ENCODE measurements at places on chromosomes 2 and 18. TPM values are rescaled to one million over a fixed set of nuclear protein-coding genes. Genes with fewer than 3 reads are reported as not detected.

DNA sequence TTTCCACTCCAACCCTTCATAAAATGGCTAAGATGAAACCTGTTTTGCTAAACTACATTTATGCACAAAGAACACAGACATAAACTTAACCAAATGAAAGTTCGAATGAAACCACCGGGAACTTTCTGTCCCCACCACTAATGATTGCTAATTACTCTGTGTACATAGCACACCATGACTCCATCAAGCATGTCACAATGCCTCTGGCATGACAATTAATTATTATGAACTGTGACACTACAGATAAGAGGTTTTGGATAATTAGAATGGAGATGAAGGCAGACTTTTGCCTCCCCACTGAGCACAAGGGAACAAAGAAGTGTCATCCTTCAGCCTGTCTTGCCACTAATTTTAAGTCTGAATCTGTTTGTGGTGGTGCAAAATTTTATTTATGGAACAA is 1.5 kb downstream of the DAPL1 start:
- no peaks in the 10 kb centered on the region for H3K36me3 ChIP-seq
- no peak for DNase-seq
- peaks cover 2% of the 10 kb centered on the region for H3K27me3 ChIP-seq
- no peak overlapping the region for H3K27ac ChIP-seq
- H3K4me3 ChIP-seq, result no peak overlapping the region

DNA sequence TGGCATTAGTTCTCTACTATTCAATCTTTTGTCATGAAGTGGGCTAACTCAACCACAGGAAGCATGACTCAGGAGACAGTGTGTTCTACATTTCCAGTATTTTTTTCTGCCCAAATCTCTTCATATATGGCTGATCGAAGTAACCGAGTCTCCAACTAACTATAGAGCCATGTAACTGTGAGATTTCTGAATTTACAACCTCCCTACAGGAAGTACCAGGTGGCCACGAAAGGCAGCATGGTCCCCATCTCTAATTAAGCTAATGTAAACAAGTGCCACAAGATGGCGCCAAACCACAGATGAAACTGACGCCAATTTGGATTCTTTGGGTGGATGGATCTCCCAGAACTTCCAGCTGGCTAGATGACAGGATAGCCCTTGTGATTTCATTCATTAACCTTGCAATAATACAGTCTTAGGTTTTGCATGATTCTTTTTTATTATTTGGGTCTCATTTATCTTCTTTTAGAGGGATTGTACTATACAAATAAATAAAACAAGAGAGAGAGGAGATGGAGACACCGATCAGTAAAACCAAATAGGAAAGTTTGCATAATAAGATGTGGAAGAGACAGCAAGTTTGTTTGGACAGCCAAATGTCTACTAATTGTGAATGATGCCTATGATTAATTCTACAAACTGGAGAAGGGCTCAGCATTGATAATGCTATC is 18.3 kb upstream of the ARHGAP15 start:
- H3K36me3 ChIP-seq, result no peaks in the 10 kb centered on the region
- peak; percentile 84 for DNase-seq
- peak overlapping the region; percentile 51 for H3K4me3 ChIP-seq
- H3K27me3 ChIP-seq, result no peaks in the 10 kb centered on the region

DNA sequence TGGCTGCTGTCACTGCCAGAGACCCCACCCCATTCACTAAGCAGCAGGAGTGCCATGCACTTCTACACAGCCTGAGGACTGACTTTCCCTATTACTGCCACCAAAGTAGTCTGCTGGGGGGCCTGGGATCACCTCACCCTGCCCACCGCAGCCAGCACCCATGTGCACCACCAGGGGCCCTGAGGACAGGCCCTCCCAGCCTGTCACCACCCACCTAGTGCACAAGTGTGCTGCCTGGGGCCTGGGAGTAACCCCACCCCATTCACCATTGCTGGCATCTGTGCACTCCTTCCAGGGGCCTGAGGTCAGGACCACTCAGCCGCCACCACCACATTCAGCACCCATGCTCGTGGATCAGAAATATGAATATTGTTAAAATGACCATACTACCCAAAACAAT is 247.8 kb upstream of the NCKAP5 start:
- H3K4me1 ChIP-seq, result no peaks in the 10 kb centered on the region
- no peak overlapping the region for H3K27ac ChIP-seq
- H3K4me3 ChIP-seq, result no peak overlapping the region
- H3K36me3 ChIP-seq, result no peaks in the 10 kb centered on the region

The LIMS3 gene
- 2.9 TPM for polyA plus RNA-seq

The PSMA8 gene
- 0.73 TPM for polyA plus RNA-seq

- H3K36me3 ChIP-seq, result no peaks in the 10 kb centered on the region
- no peak for DNase-seq
- H3K4me3 ChIP-seq, result no peak overlapping the region
- no peaks in the 10 kb centered on the region for H3K27me3 ChIP-seq
Measured at GRCh38 chr2:37773371-37774130, 102.1 kb upstream of the CDC42EP3 start.

DNA sequence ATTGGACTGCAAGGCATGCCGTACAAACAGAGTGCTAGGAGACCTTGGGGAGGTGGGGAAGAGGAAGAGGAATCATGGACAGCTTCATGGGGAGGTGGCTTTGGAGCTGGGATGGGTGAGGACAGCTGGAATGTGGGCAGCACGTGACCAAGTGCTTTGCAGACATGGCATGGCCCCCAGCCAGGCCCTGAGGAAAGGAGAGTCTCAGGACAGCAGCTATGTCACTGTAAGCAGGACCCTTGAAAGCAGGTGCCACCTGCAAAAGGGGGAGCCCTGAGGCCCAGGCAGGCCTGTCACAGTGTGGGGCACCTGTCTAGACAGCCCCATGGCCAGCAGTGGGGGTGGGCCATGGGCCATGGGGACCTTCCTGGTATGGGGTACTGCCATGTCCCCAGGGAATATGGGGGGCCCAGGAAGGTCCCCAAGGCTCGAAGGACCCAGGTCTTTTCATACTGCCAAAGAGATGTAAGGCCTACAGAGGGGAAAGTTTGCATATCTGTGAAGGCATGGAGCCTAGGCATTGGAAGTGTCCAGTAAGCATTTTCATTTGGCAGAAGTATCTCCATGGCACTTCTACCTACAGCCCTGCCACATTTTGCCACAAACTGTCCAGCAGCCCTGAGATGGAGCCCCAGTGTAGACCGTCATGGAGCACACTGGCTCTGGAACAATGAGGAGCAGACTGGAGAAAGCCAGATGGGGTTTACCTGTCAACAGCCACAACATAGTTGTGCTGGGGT is 9.9 kb downstream of the PAX8 start:
- H3K27ac ChIP-seq, result no peak overlapping the region
- no peak for DNase-seq
- H3K36me3 ChIP-seq, result peaks cover 2% of the 10 kb centered on the region
- H3K27me3 ChIP-seq, result peaks cover 8% of the 10 kb centered on the region

The LMAN2L gene
- polyA plus RNA-seq, result 22.7 TPM

DNA sequence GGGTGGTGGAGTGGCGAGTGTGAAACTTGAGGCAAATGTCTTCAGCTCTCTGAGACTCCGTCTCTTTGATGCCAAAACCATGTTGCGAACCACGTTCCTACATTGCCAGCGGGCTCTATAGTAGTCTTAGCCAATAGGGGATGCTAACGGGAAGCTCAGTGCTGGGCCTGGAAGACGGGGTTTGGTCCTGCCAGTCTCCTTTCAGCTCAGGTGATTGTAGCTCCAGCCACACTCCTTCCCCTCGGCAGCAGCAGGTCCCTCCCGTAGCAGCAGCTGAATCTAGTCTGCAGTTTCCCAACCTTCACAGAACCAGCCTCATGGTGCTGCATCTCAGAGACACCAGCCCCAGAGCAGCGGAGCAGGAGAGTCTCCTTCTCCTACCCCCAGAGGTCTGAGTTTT is 109.7 kb downstream of the TFCP2L1 start:
- no peak overlapping the region for H3K4me3 ChIP-seq
- no peaks in the 10 kb centered on the region for H3K27me3 ChIP-seq
- H3K36me3 ChIP-seq, result no peaks in the 10 kb centered on the region
- H3K27ac ChIP-seq, result no peak overlapping the region

The CXCR2 gene
- polyA plus RNA-seq, result not detected

GRCh38 chr2:142944721-142945120 is 67.3 kb downstream of the KYNU start:
- peaks cover 2% of the 10 kb centered on the region for H3K27me3 ChIP-seq
- H3K27ac ChIP-seq, result no peak overlapping the region
- H3K4me1 ChIP-seq, result no peaks in the 10 kb centered on the region
- no peaks in the 10 kb centered on the region for H3K36me3 ChIP-seq
- H3K4me3 ChIP-seq, result no peak overlapping the region

GRCh38 chr2:200640901-200641300 is 55.1 kb downstream of the AOX1 start:
- no peak overlapping the region for H3K27ac ChIP-seq
- DNase-seq, result no peak
- no peaks in the 10 kb centered on the region for H3K36me3 ChIP-seq
- H3K4me3 ChIP-seq, result no peak overlapping the region

GRCh38 chr18:22538426-22538825 is 120.7 kb upstream of the CTAGE1 start:
- H3K27me3 ChIP-seq, result no peaks in the 10 kb centered on the region
- no peak overlapping the region for H3K4me3 ChIP-seq
- H3K4me1 ChIP-seq, result no peaks in the 10 kb centered on the region
- H3K27ac ChIP-seq, result no peak overlapping the region
- H3K36me3 ChIP-seq, result no peaks in the 10 kb centered on the region

The FTCDNL1 gene
- 0.56 TPM for polyA plus RNA-seq

- H3K27ac ChIP-seq, result no peak overlapping the region
- H3K4me3 ChIP-seq, result no peak overlapping the region
- no peak for DNase-seq
- peaks cover 2% of the 10 kb centered on the region for H3K27me3 ChIP-seq
- no peaks in the 10 kb centered on the region for H3K36me3 ChIP-seq
- H3K4me1 ChIP-seq, result no peaks in the 10 kb centered on the region
Measured at GRCh38 chr2:144606466-144607095, 86.7 kb upstream of the ZEB2 start.

- DNase-seq, result no peak
- H3K27ac ChIP-seq, result no peak overlapping the region
- no peaks in the 10 kb centered on the region for H3K27me3 ChIP-seq
Measured at GRCh38 chr2:117958186-117958585, 55.7 kb downstream of the CCDC93 start.

DNA sequence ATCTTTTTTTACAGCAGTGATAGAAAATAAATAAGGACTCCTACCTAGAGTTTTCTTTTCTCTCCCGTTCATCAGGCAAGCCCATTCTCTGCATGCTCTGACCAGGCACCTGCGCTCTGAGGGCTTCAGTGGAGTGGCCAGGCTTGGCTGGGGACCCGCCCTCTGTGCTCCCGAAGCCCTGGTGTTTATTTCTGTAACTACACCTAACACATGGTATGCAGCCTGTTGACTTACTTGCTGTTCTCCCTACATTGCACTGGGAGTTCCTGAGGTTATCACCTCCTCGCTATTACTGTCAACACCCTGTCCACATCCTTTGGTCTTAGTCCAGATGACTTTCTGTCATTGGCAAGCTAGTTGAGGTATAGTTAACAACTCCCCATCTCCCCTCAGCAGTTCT is 317.7 kb downstream of the LPIN1 start:
- no peaks in the 10 kb centered on the region for H3K4me1 ChIP-seq
- no peaks in the 10 kb centered on the region for H3K36me3 ChIP-seq
- H3K4me3 ChIP-seq, result no peak overlapping the region
- H3K27me3 ChIP-seq, result peaks cover 2% of the 10 kb centered on the region
- H3K27ac ChIP-seq, result no peak overlapping the region

The PDE1A gene
- not detected for polyA plus RNA-seq

DNA sequence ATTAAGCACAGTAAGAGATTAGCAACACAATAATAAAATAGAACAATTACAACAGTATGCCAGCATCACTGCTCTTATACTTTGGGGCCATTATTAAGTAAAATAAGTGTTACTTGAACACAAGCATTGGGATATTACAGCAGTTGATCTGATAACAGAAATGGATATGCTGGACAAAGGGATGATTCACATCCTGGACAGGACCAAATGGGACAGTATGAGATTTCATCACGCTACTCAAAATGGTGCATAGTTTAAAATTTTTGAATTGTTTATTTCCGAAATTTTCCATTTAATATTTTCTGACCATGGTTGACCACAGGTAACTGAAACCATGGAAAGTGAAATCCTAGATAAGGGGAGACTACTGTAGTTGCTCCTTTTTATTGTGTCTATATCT is 138.2 kb downstream of the UBR3 start:
- H3K36me3 ChIP-seq, result peaks cover 32% of the 10 kb centered on the region
- DNase-seq, result no peak
- no peaks in the 10 kb centered on the region for H3K27me3 ChIP-seq
- H3K4me3 ChIP-seq, result no peak overlapping the region
- no peak overlapping the region for H3K27ac ChIP-seq

The CYP27C1 gene
- not detected for polyA plus RNA-seq

DNA sequence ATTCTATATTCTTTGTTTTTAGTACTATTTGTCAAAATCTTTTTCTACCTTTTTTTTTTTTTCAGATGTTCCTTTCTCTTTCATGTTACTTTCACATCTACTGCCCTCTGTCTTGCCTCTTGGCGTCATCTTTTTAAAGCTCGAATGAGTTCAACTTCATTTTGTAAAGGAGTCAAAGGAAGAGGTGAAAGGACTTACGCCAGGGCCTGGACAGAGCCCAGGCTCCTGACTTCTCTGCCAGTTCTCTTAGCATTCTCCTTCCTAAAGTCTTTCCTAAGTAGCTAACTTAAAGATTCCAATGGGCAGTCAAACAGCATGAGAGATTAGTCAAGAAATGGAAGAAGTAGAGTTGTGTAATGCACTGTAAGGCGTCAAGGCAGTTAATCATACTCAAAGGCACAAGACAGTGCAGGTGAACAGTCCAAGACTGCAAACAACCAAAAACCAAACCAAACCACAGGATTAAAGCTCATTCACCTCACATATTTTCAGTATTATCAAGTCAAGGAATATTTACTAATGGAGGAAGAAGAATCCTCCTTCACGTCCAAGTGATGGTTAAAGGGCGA is 301.7 kb downstream of the TCF4 start:
- H3K4me3 ChIP-seq, result no peak overlapping the region
- H3K36me3 ChIP-seq, result no peaks in the 10 kb centered on the region
- no peaks in the 10 kb centered on the region for H3K27me3 ChIP-seq
- no peak overlapping the region for H3K27ac ChIP-seq
- no peaks in the 10 kb centered on the region for H3K4me1 ChIP-seq

GRCh38 chr2:60068755-60069154 is 484.7 kb downstream of the BCL11A start:
- no peaks in the 10 kb centered on the region for H3K36me3 ChIP-seq
- no peak overlapping the region for H3K27ac ChIP-seq
- H3K4me3 ChIP-seq, result no peak overlapping the region
- no peaks in the 10 kb centered on the region for H3K4me1 ChIP-seq
- H3K27me3 ChIP-seq, result no peaks in the 10 kb centered on the region

DNA sequence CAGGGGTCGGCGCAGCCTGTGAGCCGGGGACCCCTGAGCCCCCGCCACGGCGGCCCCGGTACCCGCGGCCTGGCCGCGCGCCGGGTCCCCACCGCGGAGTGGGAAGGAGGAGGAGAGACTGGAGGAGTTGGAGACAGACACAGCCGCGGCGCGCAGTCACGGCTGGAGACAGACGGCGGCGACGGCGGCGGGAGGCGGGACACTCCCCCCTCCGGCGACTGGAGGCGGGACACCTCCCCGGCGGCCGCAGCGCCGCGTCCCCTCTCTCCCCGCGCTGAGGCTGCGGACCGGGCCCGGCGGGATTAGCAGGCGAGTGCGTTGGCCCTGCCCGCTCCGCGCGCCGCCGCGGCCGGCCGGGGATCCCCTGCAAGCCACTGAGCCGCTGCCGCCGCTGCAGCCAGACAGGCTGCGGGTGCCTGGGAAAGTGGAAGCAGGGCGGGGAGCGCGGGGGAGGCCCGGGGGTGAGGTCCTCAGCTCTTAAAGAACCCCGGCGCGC is 1.0 kb upstream of the LDLRAD4 start:
- H3K36me3 ChIP-seq, result no peaks in the 10 kb centered on the region
- peak; percentile 62 for DNase-seq
- no peak overlapping the region for H3K4me3 ChIP-seq
- H3K27ac ChIP-seq, result peak overlapping the region; percentile 11

The TMEFF2 gene
- polyA plus RNA-seq, result not detected

All from CD4-positive, CD25-positive, alpha-beta regulatory T cell (primary cell).